ENCODE measurements at places on chromosomes 16 and 17.

GRCh38 chr17:68381076-68381900, 76.0 kb downstream of the WIPI1 start:
- peak; percentile 12 for DNase-seq

- DNase-seq: no peak
Measured at GRCh38 chr16:17939723-17940122, 396.8 kb downstream of the NPIPA8 start.

GRCh38 chr17:41638941-41639340, 14.6 kb upstream of the KRT17 start:
- no peak for DNase-seq

- DNase-seq: peak; percentile 7
Measured at GRCh38 chr17:32970281-32970680, 21.4 kb upstream of the SPACA3 start.

DNA sequence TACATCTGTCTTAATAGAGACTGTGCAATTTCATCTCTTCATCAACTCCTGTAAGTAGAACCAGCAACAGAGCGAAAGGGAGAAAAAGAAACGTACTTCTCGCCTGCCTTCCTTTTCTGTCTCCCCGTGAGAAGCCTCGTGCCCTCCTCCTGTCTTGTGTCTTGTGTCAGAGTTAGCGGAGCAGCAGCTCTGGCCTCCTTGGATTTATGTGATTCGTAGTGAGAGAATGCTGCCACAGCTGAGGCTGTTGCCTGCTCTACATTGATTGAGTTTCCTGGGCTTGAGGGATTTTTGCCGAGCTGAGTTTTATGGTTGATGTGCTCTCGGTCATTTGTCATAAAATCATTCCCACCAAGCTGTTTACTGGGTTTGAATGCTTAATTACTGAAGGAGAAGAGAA, 579.1 kb upstream of the RBFOX1 start:
- DNase-seq: no peak

- no peak for DNase-seq
Measured at GRCh38 chr17:70796757-70797156, 627.4 kb downstream of the KCNJ2 start.

DNA sequence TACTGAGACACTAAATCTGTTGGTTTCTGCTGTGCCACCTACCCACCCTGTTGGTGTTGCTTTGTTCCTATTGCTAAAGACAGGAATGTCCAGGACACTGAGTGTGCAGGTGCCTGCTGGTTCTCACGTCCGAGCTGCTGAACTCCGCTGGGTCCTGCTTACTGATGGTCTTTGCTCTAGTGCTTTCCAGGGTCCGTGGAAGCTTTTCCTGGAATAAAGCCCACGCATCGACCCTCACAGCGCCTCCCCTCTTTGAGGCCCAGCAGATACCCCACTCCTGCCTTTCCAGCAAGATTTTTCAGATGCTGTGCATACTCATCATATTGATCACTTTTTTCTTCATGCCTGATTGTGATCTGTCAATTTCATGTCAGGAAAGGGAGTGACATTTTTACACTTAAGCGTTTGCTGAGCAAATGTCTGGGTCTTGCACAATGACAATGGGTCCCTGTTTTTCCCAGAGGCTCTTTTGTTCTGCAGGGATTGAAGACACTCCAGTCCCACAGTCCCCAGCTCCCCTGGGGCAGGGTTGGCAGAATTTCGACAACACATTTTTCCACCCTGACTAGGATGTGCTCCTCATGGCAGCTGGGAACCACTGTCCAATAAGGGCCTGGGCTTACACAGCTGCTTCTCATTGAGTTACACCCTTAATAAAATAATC, 14.6 kb downstream of the STH start:
- no peak for DNase-seq

Measured in activated CD4-positive, alpha-beta T cell treated with anti-CD3 and anti-CD28 coated beads, Interleukin-2, amount 50 U/mL, for 16 hours (primary cell).